Pericardium fibroblast (primary cell): ENCODE measurements at places on chromosomes 11 and 22. TPM values are rescaled to one million over a fixed set of nuclear protein-coding genes. Genes with fewer than 3 reads are reported as not detected.

Gene OR51B5
- total RNA-seq, result not detected in 2 replicates

Gene LRRC56
- total RNA-seq, result 0.12 and 1.1 TPM in 2 replicates

Gene OR5D13
- not detected in 2 replicates for total RNA-seq

Gene OR11H1
- not detected in 2 replicates for total RNA-seq

Gene GAS2
- total RNA-seq, result 1.6 and 2.4 TPM in 2 replicates

Gene UBQLN3
- total RNA-seq, result not detected in 2 replicates

Gene OR56A1
- total RNA-seq, result not detected in 2 replicates
